ENCODE measurements at places on chromosomes 3 and 15.

- DNase-seq: peak; percentile 40
Observed at GRCh38 chr3:129015388-129016105, 14.4 kb downstream of the EFCC1 start.

DNA sequence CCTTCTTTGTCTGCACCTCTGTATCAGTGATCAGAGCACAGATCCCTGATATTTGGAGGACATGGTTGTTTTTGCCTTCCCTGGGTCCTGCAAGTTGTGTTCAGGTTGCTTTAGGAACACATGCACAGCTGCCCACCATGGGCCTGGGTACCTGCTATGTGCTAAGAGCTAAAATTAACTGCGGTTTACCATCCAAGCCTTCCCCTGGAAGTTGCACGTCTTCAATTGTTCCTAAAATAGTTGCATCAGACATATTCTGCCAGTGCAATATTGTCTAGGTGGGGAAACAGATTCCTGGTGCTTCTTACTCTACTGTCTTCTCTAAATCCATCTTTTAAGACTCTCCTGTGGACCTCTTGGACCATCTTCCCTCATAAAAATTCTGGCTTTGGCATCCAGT is 80.9 kb downstream of the PDE8A start:
- no peak for DNase-seq

DNA sequence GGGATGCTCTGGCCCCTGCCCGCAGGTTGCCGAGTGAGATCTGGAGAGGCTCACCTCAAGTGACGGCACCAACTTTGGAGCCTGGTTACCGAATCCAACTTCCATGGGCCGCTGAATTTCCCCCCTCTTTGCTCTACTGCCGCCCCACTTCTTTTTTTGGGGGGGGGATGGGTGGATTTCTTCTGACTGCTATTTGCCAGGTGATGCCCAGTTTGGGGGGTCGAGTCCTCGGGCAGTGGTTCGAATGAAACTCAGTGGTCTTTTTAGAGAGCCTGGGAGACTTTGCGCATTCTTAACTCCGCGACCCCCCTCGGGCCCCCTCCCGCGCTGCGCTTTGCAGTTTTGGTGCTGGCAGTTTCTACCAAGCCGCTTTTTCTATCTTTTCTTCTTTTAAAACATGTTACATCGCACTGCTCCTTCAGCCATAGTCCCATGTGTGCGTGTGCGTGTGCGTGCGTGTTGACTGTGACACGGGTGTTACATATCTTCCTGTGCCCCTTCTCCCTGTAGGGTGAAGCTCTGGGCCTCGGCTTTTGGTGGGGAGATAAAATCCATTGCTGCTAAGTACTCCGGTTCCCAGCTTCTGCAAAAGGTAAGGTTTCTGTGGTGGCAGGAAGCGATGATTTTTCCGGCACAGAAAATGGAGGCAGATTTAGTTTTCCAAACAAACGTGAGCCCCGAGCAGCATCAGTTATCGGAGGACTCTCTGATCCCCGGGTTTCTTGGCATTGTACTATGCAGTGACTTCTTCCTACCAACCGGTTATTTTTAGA is 837 bp downstream of the CACNA2D3 start:
- DNase-seq: no peak

DNA sequence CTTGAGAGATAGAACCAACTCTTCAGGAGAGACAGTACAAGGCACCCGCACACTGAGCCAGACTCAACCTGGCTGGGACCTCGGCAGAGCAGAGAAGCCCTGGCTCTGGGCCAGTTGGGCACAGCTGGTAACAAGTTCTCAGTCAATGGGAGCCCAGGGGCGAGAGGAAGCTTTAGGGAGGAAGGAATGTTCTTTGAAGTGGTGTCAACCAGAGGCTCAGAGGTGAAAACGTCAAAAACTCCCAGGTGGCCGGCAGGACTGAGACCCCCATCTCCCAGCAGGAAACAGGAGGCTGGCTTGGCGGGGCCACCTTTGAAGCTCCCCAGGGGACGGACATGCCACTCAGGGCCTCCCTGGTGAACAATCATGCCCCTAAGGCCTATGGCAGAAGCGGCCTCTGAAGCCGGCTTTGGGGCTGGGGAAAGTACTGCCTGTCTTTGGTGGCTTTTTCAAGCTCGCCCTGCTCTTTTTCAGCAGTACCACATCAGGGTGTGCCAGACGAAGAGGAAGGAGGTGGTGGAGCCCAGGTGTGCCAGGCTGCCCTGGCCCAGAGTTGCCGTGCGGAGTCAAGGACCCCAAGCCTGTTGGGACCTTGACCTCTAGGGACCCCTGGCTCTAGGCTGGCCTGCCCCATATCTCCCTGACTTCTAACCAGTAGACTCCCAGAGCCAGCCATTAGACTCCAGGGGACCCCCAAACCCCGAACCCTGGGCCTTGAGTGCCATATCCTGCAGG is 16.7 kb upstream of the TBC1D21 start:
- no peak for DNase-seq

GRCh38 chr3:38116471-38117162 is 20.3 kb downstream of the ACAA1 start:
- DNase-seq: peak; percentile 15

- no peak for DNase-seq
Observed at GRCh38 chr3:23567917-23568316, 237.8 kb upstream of the UBE2E1 start.
